ENCODE measurements at places on chromosomes 4 and X.
A peak's percentile ranks its signal among the peaks of the same experiment; 100 is the strongest.

- no peak for DNase-seq
Observed at GRCh38 chr4:174406383-174406782, 115.9 kb downstream of the HPGD start.

DNA sequence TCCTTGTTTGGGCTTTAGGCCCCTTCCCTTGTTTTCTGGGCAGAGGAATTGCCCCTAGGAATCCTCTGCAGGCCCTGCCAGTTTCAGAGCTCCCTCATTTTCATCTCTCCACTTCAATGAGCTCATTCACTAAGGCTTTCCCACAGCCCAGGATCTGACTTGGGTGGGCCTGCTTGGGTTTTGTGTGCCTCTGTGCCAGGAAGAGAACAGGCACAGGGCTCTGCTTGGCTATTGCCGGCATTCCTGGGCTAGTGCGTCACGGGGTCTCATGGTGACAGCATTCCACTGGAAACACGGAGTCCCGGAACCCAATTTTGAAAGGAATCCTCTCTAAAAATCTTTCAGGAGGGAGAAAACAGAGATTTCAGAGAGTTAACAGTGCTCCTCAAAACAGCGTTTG, 150.5 kb downstream of the VCX3A start:
- DNase-seq = no peak

- no peak for DNase-seq
Observed at GRCh38 chr4:99321241-99322191, at the start of gene ADH1B. Gene ADH1B (minus strand): TSS chr4:99321401. CDS start chr4:99321331, 70 bp downstream.

- DNase-seq = peak; percentile 2
Observed at GRCh38 chr4:185559915-185560281, 24.6 kb upstream of the PDLIM3 start.

DNA sequence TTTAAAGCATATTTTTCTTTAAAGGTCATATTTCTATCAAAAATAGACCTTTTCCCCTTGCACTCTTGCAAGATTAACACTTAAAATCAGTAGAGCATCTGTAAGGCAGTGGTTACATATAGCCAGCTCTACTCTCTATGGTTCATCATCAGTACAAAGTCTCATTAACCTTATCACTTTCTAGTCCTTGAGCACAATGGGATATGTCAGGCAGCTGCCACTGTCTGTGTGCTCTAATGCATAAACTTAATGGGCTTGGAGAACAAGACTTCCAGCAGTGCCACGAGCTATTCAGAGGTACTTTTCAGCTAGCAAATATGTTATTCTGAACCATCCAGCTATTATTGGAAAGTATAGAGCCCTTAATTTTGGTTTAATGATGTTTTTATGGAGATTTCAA, 393.7 kb downstream of the GASK1B start:
- peak; percentile 58 for DNase-seq

DNA sequence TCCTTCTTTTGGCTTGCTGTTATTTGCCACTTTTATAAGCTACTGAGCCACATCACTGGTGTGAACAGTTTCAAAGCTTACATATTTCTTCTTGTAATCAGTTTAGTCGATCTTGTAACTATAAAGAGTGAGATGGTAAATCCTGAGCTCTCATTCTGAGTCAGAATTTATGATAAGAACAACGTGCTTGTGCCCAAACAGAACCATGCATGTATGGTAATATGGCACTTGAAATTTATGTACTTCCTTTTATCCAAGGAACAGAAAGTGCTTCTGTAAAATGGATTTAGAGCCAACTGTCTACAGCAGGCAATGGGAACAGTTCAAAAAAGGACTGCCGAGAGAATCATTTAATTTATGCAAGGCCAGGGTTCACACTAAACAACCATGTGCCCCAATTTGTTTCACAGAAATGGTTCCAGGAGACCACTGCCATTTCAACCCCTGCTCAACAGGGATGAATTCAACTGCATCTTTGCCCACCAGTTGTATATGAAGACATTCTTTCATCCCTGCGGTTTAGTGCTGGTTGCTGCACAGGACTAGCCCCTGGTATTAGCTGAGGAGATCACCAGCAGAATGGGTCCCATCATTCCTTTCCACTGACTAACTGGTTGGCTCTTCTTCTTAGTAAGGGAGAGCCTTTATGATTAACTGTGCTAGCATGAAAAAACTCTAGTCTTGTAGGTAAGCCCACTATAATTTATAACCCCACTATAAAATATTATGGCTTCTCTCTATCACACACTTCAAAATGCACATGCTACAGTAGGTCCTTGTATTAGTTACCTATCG, 162.9 kb upstream of the PGRMC2 start:
- DNase-seq = no peak

- DNase-seq = no peak
Observed at GRCh38 chr4:113496698-113497097, 264.8 kb downstream of the CAMK2D start.

GRCh38 chr4:184776821-184777220, 42.9 kb upstream of the CENPU start:
- DNase-seq = no peak

- DNase-seq = peak; percentile 37
Observed at GRCh38 chr4:41693629-41694028, 54.9 kb downstream of the PHOX2B start.

DNA sequence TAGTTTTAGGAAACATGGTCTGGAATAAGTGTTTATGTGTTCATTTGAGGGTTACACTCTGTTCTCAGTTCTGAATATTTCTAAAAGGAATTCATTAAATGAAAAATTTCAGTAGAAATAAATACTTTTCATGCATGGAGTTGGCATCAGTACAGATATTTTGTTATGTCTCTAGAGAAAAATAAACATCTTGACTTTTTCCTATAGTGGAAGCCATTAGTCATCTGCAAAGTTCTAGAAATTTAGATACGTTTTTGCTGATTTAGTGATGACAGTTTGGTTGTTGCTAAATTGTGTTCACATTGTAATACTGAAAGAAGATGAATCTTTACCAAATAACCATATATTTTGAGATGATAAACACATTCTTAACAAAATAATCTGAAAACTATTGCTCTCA, 268.2 kb upstream of the TEX13A start:
- DNase-seq = no peak

DNA sequence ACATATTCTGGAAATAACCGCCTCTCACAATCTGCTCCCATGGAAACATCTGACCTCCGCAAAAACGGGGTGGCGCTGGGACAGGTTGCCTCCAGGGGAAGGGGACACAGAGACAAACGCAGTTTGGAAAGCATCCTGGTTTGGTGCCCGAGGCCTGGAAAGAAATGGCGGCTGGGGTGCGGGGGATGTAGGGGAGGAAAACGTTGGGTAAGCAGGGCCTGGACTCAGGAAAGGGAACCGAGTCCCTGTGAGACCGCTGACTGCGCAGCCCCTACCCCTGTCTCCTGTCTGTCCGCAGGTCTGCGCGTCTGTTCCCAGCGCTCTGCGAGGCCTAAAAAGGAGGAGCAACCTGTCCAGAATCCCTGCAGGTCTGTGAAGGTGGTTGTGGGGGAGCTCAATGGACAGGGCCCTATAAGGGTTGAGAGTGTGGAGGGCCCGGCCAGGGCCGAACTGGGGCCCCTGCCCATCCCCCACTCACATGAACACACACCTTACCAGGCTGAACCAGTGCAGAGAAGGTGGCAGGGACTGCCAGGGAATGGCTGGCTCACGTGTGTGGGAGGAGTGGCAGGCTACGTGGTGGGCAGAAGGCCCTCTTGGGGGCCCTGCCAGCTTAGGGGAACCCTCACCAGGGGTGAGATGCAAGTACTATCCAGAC, 672 bp downstream of the TCEAL3 start:
- DNase-seq = no peak

- DNase-seq = no peak
Observed at GRCh38 chrX:148499638-148500422, 587 bp upstream of the AFF2 start.

GRCh38 chr4:26468283-26468949, 21.9 kb downstream of the CCKAR start:
- no peak for DNase-seq

DNA sequence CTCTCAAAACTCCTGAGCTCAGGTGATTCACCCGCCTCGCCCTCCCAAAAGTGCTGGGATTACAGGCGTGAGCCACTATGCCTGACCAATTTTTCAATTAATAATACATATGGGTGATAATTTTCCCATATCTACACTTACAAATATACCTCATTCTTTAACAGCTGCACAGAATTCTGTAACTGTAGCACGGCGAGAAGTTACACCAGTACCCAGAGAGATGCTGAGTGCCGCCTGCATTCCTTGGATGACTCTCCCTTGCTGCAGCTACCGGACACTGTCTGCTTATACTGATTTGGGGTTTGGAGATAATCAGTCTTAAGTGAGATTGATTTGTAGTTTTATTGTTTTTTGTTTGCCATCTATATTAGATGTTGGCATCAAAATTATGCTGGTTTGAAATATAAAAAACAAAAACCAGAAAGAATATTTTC, 5.8 kb downstream of the TIFA start:
- no peak for DNase-seq

DNA sequence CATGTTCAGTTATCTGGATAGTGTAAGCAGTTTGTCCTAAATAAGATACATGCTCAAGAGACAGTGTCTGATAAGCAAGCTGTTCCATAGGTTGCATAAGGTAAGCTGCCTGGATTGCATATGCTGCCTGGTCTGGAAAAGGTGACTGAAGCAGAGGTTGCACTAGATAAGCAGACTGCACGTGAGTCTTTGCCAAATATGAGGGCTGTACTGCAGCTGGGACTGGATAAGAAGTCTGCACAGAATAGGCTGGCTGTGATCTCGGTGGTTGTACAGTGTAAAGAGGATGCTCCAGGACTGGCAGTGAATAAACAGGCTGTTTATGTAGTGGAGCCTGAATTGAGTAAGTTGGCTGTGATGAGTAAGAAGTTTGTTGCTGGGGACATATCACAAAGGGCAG, 68.9 kb downstream of the WNK3 start:
- DNase-seq = no peak

- no peak for DNase-seq
Observed at GRCh38 chr4:89334311-89334710, 26.7 kb upstream of the GPRIN3 start.

GRCh38 chrX:136736690-136737089, 44.0 kb downstream of the ARHGEF6 start:
- no peak for DNase-seq

GRCh38 chrX:39724544-39724943, 373.2 kb downstream of the BCOR start:
- no peak for DNase-seq

- no peak for DNase-seq
Observed at GRCh38 chr4:10083861-10084641, 32.5 kb downstream of the WDR1 start.

- no peak for DNase-seq
Observed at GRCh38 chrX:649166-649565, 18.6 kb downstream of the SHOX start.

DNA sequence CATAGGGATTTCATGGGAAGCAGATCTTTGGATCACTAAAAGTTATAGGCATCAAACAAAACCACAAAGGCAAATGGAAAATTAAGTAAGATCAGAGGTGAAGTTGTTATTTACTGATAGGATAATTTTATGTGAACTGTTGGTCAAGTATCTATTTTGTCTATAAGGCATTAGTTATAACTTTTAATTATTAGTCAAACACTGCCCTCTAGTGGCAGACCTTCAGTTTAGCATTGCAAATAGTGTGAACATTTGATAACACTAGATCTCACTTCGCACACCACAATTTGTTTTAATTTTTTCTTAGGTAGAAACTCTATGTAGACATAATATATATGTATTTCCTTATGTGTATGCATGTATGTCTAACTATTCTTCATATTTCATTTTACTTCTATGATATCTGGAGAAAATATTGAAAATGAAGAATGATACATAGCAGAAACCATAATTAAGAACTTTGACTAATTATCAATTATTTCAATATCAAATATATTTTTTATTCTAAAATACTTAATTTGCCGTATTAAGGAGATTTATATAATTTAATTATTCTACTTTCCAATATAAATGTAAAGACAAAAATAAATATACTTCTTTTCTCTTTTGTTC, 214.5 kb upstream of the TACR3 start:
- DNase-seq = peak; percentile 12

DNA sequence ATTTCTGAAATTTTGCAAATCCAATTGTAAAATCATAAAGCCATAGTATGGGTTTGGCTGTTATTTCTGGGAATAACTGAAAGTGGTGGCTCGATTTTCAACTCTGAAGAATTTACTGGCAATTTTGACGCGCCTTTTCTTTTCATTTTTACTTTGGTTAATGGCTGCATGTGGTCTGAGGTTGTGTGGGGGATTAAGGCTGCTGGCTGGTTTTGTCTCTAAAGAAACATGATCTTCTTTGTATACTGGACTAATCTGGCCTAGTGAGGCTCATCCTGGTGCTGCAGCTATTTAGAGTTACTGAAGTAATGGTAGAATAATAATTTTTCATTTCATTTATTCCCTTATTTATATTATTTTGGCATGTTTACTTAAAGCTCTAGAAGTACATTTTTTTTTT, 164.0 kb downstream of the RNF150 start:
- no peak for DNase-seq

- no peak for DNase-seq
Observed at GRCh38 chr4:46994007-46994405, 625 bp upstream of the GABRA4 start.

GRCh38 chr4:158802914-158803313, 34.1 kb downstream of the FNIP2 start:
- DNase-seq = no peak

GRCh38 chr4:6987588-6987961, 55.6 kb upstream of the TADA2B start:
- DNase-seq = no peak

DNA sequence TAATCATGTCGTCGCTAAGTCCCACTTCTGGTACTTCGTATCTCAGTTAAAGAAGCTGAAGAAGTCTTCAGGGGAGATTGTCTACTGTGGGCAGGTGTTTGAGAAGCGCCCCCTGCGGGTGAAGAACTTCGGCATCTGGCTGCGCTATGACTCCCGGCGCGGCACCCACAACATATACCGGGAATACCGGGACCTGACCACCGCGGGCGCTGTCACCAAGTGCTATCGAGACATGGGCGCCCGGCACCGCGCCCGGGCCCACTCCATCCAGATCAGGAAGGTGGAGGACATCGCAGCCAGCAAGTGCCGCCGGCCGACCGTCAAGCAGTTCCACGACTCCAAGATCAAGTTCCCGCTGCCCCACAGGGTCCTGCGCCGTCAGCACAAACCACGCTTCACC, 11.3 kb downstream of the PNCK start:
- DNase-seq = no peak

DNA sequence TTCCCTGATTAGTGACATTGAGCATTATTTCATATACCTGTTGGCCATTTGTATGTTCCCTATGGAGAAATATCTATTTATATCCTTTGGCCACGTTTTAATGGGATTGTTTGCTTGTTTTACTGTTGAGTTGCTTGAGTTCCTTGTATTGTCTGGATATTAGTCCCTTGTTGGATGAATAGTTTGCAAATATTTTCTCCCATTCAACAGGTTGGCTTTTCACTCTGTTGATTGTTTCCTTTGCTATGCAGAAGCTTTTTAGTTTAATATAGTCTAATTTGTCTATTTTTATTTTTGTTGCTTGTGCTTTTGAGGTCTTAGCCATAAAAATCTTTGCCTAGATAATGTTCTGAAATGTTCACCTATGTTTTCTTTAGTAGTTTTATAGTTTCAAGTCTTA, 60.2 kb upstream of the HUWE1 start:
- no peak for DNase-seq

GRCh38 chr4:159222043-159222552, 119.2 kb downstream of the RAPGEF2 start:
- no peak for DNase-seq

- DNase-seq = no peak
Observed at GRCh38 chr4:54712206-54712605, 54.4 kb downstream of the KIT start.
